Kidney epithelial cell (primary cell): ENCODE measurements at places on chromosomes 7 and 10.
A peak's percentile ranks its signal among the peaks of the same experiment; 100 is the strongest.

- no peak for DNase-seq
Measured at GRCh38 chr7:131827421-131827820, 271.0 kb upstream of the PODXL start.

GRCh38 chr7:100118388-100119071 is 628 bp downstream of the TAF6 start:
- DNase-seq, result no peak

DNA sequence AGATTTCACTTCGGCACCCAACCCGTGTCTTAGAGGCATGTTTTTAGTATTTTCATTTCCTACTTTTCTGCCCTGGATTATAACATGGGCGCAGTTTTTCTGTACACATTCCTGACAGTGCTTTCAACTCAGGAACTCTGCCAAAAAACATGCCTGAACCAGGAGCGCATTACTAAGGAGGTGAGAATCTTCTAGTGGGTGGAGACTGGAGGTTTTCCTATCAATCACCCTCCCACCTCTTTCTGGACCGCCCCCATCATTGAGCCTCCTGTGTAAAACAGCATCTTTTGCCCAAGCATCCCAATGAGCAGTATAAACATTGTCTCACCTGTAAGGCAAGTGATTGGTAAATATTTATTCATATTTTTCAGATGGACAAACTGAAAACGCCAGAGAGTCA is 53.2 kb downstream of the STK17A start:
- DNase-seq, result no peak

DNA sequence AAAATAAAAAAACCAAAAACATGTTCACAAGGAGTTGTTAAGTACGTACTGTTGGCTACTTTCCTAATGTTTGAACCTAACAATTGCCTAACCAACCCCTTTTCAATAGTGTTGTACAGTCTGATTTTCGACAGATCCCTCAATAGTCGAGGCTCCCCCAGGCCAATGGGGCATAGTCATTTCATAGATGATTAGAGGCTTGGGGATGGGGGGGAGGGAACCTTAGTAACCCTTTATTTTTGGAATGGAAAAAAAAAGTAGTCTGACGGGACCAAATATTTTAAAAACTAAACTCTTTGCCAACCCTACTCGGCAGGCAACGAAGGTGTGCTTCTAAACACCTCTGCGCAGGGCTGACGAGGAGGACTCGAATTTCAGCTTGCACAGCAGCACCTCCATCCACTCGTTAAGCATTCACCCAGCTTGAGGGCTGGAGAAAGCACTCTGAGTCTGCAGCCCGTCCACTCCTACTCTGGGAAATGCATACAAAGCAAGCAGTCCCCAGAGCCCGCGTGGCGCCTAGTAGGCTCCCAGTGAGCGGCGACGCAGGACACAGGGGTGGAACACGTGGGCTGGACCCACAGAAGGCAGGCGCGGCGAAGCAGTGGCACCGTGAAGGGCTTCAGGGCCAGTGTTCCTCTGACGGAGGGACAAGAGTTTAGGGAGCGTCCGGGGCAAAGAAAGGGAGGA is 899 bp downstream of the PUS7 start:
- DNase-seq, result no peak

DNA sequence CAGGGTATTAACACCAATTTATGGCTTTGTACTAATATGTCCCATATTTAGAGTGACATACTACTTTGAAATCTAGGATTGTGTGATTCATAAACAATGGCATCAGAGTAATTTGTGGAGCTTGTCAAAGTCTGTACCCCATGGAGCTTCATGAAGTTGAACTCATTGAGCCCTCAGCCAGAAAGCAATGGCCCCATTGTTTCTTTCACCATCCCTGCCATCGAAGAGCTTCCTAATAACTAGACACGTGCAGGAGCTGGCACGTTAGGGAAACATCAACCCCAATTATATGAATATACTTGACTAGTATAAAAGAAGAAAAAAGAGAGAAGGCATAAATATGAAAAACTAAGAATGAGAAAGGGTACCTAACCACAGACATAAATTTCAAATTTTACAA is 206.6 kb downstream of the CXCL12 start:
- no peak for DNase-seq

- DNase-seq, result no peak
Measured at GRCh38 chr7:4893929-4894475, 10.5 kb upstream of the RADIL start.

GRCh38 chr10:2933924-2934323 is 133.4 kb upstream of the PFKP start:
- DNase-seq, result no peak

- no peak for DNase-seq
Measured at GRCh38 chr10:78250313-78251015, 216.8 kb downstream of the RPS24 start.

DNA sequence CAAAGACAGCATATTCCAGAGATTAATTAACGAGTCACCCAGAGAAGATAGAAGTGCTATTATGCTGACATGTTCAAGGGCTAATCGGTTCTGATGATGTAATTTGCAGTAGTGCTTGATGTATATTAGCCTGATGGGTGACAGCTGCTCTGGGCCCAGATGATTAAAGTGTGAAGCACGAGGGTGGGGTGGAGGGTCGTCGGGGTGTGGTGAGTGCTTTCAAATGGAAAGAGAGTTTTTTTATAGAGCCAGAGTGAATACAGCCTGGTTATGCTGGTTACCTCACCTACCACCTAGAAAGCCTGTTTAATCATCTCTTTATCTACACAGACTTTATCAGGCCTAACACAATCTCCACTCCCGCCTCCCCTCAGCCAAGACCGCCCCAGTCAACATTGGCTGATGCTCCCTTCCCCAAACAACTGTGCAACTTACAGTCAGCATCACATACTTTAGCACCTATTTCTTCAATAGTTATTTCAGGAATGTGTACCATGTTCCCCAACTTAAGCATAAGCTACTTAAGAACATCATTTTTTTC is 11.5 kb upstream of the STN1 start:
- no peak for DNase-seq

DNA sequence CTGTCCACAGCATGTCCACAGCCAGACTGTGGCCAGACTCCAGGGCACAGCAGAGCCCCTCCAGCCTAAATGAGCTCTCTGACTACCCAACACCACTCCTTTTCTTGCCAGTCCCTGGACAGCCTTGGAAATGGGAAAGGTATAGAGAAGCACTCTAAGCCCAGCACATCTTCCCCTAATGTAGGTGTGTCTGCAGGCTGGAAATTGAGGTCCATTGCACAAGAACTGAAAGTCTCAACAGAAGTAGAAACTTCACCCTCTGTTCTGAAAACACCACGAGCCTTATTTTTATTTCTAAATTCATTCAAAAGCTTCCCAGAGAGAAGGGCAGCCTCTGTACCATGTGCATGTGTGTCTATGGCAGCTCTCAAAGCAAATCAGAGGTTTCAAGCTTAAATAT is 3.7 kb upstream of the KCNMA1 start:
- DNase-seq, result no peak

DNA sequence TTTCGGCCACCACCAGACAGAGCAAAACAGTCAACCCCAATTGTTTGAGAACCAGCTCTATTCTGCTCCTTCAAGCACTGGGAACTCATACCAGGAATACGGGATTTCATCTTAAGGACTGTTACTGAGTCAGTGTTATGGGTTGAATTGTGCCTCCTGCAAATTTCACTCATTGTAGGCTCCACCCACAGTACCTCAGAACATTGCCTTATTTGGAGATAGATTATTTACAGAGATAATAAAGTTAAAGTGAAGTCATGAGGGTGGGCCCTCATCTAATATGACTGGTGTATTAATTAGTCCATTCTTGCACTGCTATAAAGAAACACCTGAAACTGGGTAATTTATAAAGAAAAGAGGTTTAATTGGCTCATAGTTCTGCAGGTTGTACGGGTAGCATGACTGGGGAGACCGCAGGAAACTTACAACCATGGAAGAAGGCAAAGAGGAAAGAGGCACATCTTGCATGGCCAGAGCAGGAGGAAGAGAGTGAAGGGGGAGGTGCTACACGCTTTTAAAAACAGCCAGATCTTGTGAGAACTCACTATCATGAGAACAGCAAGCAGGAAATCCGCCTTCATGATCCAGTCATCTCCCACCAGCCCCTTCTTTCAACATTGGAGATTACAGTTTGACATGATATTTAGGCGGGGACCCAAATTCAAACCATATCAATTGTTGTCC is 14.3 kb upstream of the ZNF248 start:
- DNase-seq, result no peak

DNA sequence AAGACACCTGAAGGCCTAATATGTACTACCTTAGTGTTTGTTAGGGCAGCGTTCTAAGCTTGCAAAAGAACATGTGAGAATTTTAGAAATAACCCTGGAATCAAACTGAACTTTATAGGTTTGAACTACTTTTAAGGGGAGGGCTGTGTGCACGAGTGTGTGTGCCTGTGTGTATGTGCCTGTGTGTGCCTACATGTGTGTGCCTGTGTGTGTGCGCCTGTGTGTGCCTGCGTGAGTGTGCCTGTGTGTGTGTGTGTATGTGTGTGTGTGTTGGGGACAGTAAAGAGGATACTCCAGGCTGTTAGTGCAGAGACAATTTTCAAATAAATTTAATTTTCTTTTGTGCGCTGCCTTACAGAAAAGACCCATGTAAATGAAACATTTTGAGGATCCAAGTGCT is 68.1 kb upstream of the WDR11 start:
- DNase-seq, result no peak

DNA sequence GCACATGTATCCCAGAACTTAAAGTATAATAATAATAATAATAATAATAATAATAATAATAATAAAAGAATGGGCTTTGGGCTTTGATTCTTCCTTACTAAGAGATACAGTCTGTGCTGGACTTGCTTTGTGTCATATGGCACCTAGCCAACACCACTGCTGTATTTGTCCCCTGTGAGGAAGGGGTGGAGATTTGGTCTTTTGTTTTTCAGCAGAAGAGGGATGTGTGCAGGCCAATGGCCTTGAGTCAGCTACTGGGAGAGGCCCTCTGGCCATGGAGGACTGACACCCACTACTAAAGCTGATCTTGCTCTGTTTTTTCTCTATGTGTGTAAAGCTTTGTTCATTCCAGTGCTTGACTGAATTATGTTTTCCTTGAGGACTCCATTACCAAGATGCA is 573.0 kb upstream of the PCDH15 start:
- no peak for DNase-seq

- DNase-seq, result no peak
Measured at GRCh38 chr7:24419077-24419476, 135.1 kb downstream of the NPY start.

GRCh38 chr10:102743588-102744373 is at the start of gene WBP1L:
Gene WBP1L, plus strand, starts transcription at chr10:102743948. Its CDS starts 106 bp downstream, at chr10:102744054.
- DNase-seq, result peak; percentile 97

DNA sequence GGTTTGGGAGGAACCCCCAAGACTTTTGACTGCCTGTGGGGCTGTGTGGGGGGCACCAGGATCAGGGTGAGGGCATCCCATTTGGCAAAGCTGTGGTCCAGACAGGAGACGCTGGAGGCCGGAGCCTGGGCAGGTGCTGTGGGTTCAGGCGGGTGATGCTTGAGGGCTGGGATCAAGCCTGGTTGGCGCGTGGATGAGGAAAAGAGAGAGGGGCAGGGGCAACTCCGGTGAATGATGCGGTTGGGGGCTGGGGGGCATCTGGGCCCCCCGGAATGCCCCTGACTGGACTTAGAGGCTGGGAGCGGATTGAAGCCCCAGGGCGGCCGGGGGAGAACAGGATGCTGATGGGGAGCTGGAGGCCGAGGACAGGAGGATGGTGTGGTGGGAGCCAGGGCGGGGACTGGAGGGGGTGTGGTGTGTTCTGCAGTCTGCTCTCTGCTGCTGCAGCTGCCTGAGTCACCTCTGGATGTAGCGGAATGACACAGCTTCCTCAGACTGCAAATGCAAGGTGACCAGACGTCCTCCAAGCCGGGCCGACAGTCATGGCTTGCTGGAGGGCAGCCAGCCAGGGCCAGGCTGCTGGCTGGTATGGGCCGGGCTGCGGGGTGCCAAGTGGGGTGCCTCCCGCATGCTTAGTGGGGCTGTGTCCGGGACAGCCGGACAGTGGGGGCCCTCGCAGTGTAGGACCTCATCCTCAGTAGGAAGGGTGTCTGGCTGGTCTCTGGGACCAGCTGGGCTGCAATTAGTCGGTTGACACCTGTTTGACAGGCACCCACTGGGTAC is 3.2 kb downstream of the MAFK start:
- peak; percentile 83 for DNase-seq

DNA sequence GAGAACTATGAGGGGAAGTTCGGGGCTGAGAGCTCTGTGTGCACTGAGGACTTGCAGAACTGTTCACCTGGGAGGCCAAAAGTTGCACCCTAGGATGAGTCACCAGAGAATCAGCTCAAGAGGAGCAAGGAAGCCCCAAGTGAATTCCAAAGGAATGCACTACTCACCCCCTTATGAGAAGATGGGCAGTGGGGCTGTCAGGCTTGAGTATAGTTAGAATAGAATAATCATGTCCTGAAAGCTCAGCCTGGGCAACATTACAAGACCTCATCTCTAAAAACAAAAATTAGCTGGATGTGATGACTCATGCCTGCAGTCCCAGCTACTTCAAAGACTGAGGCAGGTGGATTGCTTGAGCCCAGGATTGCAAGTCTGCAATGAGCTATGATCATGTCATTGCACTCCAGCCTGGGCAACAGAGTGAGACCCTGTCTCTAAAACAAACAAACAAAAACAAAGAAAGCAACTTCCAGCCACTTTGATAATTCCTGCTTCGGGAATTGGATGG is 30.0 kb downstream of the MAP3K8 start:
- DNase-seq, result peak; percentile 10

GRCh38 chr7:142516038-142516501 is 233.2 kb upstream of the PRSS1 start:
- no peak for DNase-seq

GRCh38 chr10:49448924-49449323 is 53.0 kb upstream of the DRGX start:
- no peak for DNase-seq

GRCh38 chr7:98618786-98619185 is 1.7 kb downstream of the NPTX2 start:
- no peak for DNase-seq

DNA sequence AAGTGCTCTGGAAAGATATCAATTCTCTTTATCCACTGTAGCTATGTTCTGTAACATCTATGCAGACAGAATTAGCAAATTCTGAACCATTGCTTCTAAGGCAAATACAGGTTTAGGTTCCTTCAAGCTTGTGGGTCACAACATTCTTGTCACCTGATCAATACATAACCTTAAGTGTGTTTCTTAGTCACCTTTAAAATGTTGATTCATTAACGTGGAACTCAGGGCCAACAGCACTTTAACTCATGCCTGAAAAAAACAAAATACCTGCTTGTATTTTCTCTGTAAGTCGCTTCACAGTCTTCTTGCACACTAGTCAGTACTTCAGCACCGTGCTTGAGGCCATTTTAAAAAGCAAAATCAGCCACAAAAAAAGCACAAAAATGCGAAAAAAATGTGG is 35.2 kb upstream of the TRIL start:
- DNase-seq, result no peak

DNA sequence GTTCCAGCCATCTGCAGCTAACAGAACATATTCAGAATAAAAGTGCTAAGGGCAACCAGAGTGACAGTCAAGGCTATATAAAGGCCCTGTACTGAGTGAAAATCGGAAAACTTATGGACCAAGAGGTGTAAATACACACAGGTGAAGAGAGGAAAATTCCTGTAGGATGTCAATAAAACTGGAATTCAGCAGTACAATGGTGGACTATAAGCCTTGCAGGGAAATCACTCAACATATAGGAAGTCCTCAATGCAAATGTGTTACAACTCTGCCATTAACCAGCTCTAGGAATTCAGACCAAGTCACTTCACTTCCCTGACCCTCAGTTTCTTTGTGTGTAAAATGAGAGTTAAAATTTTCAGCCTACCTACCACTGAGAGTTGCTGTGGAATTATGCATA is 7.7 kb downstream of the USP6NL start:
- no peak for DNase-seq
